Stimulated activated CD4-positive, alpha-beta T cell treated with anti-CD3 and anti-CD28 coated beads, TNF-alpha, amount 100 ng/mL, for 1 hour (primary cell): ENCODE measurements at places on chromosomes 1 and 21.

DNA sequence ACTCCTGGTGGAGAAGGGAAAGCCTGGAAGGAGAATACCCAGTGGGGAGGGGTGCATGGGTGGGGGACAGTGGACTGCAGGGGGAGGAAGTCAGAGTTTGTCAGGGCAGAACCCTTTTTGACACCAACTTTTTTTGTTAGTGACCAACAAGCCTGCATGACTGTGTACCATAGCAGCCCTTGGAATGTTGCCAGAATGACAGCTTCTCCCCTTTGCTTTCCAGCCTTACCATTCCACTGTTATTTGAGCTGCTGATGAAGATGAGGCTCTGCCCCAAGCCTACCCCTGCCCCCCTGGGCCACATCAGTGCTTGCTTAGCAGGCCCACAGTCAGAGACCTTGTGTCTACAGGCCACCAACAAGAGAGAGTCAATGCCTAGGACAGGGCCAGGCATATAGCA is 341.2 kb downstream of the HHAT start:
- no peak for DNase-seq

DNA sequence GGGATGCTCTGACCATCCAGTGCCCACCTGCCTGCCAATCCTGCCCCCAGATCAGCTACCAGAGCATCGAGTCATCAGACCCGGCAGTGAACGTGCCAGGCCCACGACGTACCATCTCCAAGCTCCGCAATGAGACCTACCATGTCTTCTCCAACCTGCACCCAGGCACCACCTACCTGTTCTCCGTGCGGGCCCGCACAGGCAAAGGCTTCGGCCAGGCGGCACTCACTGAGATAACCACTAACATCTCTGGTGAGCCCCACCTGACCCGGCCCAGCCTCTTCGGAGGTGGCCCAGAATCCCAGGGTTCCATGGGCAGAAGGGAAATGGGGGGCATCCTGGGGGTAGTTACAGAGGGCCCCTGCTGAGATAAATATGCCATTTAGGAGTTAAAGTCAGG is 43.1 kb downstream of the PTPRU start:
- no peak for DNase-seq

DNA sequence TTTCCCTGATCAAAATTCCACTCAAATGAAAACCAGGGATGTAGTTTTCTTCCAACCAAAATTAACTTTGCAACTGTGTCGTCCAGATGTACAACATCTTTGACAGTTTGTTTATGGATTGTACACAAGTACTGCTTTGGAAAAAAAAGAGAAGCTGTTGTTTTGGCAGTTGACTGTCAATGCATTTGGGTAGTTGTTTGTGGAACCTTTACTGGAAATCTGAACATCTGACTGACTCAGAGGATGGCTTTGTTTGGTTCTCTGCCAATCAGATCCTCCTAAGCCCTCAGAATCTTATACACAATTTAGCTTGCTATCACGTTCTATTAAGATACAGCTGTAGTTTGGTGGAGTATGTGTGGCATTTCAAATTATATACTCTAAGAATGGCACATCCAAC is 195.0 kb downstream of the KCNK2 start:
- no peak for DNase-seq

DNA sequence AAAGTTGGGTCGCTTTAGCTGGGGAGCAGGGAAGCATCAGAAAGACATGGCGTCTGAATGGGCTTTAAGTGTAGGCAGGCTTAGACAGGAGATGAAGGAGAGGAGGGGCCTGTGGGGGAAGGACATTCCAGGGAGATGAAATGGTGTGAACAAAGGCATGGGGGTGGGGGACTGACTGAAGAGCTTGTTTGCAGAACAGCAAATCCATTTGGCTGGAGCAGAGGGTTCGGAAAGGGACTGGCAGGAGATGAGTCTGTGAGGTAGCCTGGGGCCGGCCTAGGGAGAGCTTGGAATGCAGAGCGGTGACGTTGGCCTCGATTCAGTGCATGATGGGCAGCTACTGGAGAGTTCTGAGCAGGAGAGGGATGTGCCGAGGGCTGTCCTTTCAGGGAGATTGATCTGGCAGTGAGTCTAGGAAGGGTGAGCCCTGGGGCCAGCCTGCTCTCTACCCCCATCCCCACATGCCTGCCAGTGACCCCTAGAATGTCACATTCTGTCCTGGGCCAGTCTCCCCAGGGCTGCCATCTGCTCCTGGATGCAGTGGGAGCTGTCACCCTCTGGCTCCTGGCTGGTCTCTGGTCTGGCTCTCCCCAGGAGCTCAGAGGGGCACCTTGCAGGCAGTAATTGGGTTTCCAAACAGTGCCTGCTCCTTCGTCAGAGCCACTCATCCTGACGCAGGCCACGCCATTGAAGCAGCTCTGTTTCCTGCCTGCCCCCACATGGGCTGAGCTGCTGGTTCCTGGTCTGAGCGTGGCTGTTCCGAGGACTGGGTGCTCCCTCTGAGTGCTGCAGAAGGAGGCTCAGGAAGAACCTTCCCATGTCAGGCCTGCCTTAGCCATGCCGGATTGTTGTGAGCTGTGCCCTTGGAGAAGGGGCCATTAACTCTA is 22.3 kb upstream of the TMEM222 start:
- no peak for DNase-seq

DNA sequence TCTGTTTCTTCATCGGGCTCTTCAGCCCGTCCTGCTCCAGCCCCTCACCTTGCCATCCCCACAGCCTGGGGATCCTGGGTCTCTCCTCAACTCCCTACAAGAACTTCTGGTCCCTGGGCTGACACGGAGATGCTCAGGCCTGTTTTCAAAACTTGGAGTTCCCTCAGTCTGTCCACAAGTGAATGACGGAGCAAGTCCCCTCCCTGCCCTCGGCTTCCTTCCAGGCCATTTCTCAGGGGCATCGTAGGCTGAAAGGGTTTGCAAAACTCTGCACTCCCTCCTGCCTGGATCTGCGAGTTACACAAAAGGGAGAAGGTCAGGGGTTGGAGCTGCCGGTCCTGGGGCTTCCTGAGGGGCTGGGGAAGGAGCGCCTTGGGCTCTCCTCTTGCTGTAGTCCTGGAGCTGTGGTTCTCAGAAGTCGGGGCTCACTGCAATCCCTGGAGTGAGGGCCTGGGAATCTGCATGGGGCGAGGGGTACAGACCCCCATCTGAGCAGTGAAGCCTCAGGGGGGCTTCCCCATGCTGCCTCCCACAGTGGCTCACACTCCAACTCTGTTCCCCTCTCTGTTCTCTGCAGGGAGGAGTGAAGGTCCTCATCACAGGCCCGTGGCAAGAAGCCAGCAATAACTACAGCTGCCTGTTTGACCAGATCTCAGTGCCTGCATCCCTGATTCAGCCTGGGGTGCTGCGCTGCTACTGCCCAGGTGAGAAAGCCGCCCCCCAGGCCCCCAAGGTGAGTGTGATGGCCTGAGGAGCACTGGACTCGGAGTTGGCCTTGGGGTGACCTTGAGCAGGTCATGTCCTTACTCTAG is 100.6 kb upstream of the VAMP3 start:
- no peak for DNase-seq

DNA sequence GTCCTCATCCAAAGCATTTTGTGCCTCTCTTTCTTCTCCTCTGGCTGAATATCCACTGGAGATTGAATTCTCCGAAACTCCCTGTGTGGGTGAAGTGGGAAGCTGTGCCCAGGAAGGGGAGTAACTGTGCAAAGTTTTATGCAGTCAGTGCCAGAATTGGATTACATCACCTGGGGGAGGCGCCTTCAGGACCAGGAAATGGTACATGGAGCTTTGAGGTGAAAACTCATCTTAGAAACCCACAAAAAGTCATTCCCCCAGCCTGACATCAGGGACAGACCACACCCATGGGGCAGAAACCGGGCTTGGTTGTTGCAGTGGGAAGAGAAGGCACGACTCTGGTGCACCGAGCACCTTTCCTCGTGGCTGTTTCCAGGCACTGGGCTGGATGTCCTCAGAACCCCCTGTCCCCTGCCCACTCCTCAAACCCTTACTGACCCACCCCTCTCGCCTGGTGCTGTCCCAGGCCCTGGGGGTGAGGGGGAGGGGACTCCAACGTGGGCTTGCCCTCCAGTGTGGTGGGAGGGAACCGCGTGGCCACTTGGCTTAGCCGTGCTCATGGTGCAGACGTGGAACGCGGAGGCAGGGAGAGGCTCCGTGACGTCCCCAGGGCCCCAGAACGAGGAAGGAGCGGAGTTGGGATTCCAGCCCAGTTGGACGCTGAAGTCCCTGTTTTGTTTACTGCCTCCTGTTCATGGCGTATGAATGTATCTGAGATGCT is 15.7 kb downstream of the TFF3 start:
- no peak for DNase-seq

GRCh38 chr1:218207194-218207593 is 77.9 kb upstream of the RRP15 start:
- no peak for DNase-seq

- no peak for DNase-seq
Observed at GRCh38 chr1:64599242-64599641, 129.3 kb downstream of the CACHD1 start.

- DNase-seq: peak; percentile 26
Observed at GRCh38 chr1:159008744-159009188, 941 bp upstream of the IFI16 start.

GRCh38 chr21:42733874-42734273 is 80.5 kb downstream of the PDE9A start:
- DNase-seq: no peak

DNA sequence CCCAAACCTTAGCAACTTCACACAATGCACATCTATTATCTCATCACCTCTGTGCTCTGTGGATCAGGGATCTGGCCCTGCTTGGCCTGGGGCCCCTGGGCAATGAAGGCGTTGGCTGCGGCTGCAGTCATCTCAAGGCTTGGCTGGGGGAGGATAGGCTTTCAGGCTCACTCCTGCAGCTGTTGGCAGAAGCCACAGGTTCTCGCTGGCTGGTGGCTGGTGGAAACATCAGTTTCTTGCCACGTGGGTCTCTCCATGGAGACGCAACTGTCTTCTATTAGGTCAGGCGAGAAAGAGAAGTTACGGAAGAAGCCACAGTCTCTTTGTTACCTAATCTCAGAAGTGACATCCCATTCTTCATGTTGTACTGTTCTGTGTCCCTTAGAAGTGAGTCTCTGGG is 3.6 kb upstream of the NPPA start:
- no peak for DNase-seq

DNA sequence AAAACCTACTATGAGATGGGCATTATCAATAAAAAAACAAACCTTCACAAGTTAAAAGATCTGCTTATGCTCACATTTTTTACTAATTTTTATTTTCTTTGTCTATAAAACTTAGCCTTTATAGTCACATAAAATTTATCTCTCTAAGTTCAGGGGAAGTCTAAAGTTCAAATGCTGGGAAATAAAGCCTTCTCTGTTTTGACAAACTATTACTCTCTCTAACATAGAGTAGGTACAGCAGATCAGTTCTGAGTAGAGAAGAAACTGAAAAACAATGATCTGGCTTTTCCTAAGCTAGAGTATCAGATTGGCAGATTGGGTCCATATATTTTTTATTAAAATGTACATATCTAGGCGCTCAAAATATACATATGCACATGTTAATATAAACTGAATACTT is 31.2 kb downstream of the C1orf141 start:
- DNase-seq: no peak

- no peak for DNase-seq
Observed at GRCh38 chr21:46665566-46665965, 30.1 kb downstream of the PRMT2 start.

- DNase-seq: no peak
Observed at GRCh38 chr21:36965720-36966065, 776 bp downstream of the HLCS start.

GRCh38 chr1:20199403-20199802 is 13.1 kb upstream of the PLA2G2C start:
- no peak for DNase-seq

- no peak for DNase-seq
Observed at GRCh38 chr1:212916481-212917133, 33.7 kb upstream of the VASH2 start.

DNA sequence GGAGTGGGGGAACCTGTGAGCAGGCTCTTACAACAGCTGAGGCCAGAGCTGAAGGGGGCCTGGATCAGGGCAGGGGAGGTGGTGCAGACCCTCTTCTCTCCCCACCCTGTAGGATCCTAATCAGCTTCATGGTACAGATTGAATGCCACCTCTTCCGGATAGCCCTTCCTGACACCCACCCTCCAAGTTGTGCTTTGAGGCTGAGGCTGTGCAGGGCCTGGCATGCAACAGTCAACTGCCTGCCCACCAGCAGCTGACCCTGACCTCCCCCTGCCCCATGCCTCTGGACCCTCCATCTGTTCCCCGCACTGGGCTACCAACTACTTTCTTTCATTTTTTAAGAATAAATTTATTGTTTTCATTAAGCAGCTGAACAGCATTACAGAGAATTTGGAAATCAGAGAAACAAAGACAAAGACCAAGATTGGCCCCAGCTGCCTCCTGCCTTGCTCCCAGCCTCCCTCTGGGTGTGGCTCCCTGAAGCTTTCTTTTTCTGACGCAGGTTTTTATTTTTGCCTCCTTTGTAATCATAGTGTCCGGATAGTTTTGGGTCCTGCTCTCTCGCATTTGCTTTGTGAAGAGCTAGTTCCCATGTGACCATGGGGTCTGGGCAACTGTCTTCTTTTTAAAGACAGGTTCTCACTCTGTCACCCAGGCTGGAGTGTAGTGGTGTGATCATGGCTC is 12.8 kb downstream of the ZNF362 start:
- no peak for DNase-seq

DNA sequence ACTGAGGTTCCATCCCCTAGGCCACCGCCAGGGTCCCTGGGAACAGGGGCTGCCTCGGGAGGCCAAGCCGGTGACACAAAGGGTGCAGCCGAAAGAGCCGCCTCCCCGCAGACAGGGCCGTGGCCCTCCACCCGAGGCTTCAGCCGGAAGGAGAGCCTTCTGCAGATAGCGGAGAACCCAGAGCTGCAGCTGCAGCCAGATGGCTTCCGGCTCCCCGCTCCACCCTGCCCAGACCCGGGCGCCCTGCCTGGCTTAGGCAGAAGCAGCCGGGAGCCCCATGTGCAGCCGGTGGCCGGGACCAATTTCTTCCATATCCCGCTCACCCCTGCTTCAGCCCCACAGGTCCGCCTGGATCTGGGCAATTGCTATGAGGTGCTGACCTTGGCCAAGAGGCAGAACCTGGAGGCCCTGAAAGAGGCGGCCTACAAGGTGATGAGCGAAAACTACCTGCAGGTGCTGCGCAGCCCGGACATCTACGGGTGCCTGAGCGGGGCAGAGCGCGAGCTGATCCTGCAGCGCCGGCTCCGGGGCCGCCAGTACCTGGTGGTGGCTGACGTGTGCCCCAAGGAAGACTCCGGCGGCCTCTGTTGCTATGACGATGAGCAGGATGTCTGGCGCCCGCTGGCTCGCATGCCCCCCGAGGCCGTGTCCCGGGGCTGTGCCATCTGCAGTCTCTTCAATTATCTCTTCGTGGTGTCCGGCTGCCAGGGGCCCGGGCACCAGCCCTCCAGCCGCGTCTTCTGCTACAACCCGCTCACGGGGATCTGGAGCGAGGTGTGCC is 1.4 kb downstream of the KLHDC7A start:
- DNase-seq: no peak
